Large intestine (tissue), 12 donors: ENCODE measurements at places on chromosomes 5 and 9.

DNA sequence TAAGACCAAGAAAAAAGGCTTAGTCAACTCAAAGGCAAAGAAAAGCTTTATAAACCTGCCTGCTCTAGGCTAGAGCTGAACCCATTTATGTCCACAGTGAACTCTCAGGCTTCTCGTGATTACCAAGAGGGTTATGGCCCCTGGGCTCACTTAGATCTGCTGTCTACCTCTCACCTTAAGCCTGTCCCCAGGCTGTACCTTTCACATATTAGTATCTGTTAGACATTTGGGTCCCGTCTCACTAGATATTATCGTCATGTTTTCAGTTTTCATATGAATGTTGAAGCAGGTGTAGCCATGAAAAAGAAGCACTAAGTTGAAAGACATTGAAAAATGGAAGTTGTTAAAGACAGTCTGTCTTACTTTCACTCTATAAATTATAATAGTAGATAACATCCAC, 75.2 kb upstream of the COX7C start:
- no peak for DNase-seq

DNA sequence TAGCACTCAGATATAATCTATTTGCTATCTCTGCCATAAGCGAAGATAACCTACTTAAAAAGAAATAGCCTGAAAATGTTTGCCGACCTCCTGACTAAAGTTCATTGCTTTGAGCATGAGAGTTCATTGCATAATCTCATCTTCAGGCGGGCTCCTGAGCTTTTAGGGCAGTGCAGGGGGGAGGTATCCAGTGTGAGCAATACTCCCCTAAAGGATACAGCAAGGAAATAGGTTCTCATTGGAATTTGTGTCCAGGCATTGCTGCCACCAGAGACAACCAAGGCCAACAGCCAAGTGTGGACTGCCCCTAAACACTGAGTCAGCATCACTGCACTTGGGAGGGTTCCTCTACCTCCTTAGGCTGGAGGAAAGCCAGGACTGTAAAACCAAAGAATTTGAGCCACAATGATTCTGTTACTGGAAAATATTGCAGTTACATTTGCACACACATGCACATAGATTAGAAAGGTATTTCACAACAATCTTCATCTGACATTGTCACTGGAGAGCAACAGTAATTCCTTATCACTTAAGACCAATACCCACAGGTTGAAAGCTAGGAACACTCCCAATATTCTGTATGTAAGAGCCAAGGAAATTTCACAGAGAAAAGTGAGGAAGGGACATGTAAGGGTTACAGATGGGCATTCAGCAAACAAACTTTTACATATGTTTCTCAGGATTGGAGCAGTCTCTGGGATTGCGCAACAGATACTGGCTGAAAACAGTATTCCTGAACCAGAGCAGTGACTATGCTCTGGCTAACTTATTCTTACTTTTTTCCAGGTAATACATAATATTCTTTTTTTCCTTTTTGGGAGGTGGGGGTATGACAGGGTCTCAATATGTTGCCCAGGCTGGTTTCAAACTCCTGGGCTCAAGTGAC, 98.6 kb upstream of the TLE1 start:
- peak; percentile 66 for DNase-seq

GRCh38 chr9:134515026-134515821, 126.4 kb upstream of the COL5A1 start:
- no peak for DNase-seq

GRCh38 chr5:166883016-166883415, 1408.4 kb upstream of the WWC1 start:
- DNase-seq = no peak

GRCh38 chr5:394671-395155, 48.3 kb upstream of the EXOC3 start:
- DNase-seq = no peak

GRCh38 chr9:73137914-73138313, 13.8 kb upstream of the ANXA1 start:
- no peak for DNase-seq

DNA sequence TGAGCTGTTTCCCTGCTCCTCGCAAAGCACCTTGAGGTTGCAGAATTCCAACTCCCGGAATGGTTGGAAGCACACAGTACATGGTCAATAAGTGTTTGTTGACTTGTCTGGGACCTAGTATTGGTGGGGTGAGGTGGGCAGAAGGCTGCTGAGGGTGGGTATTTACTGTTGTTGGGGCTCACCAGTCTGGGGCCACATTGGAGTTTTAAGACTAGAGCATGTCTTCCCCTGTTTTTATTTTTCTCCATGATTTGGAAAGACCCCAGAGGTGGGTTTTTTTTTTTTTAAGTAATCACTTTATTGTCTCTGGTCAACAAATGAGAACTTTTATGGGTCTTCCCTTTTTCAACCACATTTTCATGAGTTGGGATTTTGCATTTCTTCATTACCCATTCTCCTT, 55.1 kb downstream of the IRF1 start:
- DNase-seq = no peak

DNA sequence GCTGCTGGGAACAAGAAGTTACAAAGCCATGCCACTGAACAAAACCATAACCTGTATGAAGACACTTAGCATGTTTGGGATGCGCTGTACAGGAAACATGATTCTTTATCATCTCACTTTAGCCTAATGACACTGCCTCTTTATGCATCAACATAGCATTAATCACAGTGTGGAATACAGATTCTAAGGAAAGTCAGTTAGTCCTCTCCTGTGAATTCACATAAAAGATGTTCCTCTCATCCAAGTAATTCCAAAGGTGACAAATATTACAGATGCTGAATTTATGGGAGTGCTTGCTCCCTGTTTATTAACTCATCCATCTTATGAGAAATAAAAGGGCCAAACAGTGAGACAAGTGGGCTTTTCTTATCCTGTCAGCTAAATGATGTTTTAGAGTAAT, 1677.7 kb downstream of the EFNA5 start:
- no peak for DNase-seq

GRCh38 chr9:75190762-75191161, 102.4 kb downstream of the OSTF1 start:
- DNase-seq = no peak

DNA sequence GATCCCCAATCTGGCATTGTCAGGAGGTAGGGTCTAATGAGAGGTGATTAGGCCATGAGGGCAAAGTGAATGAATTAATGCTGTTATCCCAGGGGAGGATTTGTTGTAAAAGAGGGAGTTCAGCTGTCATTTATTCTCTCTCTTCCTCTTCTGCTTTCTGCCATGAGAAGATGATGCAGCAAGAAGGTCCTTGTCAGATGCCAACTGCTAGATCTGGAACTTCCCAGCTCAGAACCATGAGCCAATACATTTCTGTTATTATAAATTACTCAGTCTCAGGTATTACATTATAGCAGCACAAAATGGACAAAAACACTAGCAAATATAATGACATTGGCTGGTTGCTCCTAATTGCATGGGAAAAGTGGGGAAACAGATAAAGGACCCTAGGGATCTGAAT, 15.6 kb upstream of the BICD2 start:
- DNase-seq = no peak

GRCh38 chr9:2174911-2175310, 159.8 kb downstream of the SMARCA2 start:
- no peak for DNase-seq

DNA sequence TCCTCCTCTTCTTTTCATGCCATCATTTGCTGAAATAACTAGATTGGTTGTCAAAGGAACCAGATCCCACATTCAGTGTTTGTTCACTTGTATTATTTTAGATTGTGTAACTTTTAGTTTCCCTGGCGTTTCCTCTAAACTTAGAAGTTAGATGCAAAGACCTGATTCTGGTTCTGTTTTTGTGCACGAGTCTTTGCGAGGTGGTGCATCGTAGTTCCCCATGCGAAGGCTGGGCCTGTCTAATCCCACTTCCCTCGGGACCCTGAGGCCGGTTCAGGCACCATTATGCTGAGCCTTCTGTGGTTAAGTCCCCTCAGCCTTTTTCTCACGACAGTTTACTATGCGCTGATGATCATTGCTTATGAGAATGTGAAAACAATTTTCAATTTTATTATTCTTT, 219.1 kb upstream of the OTULINL start:
- DNase-seq = no peak

DNA sequence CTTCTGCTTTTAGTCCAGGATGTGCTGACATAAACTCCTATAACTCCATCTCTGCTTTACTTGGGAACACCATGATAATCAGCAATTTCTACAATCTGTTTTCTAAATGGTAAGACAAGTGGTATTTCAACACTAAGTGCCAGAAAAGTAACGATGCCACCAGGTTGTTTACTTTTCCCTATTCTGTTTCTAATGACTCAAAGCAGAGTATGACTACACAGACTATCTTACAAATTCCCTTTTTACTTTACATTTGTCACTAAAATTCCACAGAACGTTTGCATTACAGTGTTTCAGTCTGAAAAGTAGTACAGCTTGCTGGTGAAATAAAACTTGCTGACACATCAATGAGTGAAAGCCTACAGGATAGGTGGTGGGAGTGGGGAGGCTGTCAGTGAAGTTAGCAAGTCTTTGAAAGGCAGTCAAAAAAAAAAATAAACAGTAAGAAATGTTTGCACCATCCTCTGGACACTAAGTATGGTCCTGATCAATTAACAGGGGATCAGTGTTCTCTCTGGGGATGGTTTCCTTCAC, 186.5 kb downstream of the LURAP1L start:
- DNase-seq = no peak

DNA sequence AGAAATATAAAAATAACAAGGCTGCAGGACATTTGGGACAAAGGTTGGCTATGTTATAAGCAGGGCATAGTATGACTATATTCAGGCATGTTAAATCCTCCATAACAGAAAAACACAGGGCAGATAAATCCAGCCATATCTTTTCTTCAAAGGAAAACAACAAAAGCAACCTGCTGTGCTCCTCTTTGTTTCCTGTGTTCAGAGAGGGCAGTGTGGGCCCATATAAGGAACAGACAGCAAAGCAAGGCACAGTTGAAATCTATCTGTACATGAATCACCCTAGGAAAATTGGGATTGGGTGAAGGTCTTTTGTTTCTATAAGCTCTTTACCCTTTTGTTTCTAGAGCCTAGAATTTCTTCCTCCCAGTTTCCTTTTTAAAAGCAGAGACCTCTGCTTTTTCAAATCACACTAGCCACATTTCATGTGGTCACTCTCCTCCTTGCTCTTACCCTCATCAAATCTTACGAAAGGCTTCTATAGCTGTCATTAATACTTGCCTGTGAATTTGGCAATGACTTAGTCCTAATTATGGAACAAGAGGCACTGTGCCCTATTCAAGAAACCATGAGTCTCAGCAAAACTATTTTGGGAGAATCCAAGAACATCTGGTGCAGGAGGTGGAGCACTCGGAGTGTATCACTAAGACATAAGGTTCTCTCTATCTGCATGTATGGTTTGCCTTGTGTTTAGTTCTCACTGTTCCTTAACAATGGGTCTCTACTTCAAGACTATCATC, 1.8 kb downstream of the GZMA start:
- no peak for DNase-seq

- DNase-seq = no peak
Measured at GRCh38 chr5:54013556-54014194, 296.7 kb downstream of the ARL15 start.

GRCh38 chr5:34869256-34869655, 30.3 kb downstream of the TTC23L start:
- no peak for DNase-seq

- no peak for DNase-seq
Measured at GRCh38 chr5:174120401-174121005, 75.0 kb downstream of the NSG2 start.

DNA sequence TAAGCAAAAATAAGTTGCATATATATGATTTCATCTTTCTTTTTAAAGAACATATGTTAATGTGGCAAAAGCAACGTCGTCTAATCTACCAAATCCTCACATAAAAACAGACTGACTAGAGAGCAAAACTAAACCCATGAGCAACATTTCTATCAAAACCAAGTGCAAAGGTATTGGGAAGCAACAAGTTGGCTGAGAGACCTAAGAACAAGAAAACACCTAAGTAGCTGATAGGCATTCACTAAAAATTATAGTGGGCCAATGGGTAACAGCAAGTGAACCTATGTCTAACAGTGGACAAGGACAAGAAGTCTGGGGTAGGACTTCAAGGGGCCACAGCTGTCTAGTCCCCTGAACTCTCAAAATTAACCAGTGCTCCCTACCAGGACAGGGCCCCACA, 130.1 kb downstream of the SIL1 start:
- DNase-seq = no peak

DNA sequence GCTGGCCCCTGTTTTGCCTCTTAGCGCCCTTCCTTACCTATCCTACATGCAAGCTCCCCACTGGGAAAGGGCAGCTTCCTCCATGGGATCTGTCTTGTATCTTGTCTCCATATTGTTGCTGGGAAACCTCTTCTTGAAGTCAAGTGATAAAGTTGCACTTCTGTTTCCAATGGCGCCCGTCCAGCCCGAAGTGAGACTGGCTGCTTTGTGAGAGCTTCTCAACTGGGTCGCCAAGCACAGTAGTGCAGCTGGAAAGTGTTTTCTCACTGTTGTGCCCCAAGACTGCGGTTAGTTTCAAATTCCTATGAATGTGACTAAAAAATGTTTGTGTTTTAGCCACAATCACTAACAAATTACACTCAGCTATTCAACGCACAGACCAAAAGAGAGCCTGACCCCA, 506.6 kb upstream of the MPDZ start:
- DNase-seq = no peak

- no peak for DNase-seq
Measured at GRCh38 chr5:138611678-138612218, 36.5 kb upstream of the HSPA9 start.

DNA sequence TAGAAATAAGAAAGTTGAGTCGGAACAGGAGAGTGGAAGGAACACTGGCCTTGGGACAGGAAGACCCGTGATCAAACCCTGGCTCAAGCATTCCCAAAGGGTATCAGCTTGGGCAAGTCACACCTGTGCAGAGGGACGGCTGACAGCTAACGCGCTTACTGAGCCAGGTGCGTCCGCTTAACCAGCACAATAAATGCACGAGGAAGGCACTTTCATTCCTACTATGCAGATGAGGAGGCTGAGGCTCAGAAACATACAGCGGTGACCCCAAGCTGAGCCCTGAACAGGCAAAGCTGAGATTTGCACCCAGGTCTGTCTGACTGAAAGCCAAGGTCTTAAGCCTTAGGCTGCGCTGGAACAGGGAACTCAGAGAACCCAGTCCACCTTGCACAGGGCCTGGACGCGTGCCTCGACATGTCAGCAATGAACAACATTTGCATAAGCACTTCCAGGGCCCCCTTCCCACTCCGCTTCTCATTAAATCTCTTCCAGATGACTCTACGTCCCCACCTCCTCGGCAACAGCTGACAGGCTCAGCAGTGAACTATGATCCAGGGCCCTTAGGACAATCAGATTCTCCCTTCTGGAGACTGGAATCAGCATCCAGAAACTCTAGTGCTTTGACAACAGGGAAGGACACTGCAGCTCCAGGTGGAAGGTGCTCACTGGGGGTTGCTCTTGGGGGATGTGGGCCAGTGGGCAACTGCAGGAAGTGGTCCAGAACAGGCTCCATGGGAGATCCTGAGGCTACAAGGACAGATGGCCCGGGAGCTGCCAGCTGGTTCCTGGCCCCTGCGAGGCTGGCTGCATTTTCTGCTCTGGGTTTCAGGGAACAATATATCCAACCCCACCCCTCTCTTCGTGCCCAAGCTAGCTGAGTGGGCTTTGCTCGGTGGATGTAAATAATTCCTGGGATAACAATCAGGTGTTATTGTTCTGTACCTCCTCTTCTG, 35.2 kb downstream of the SH3PXD2B start:
- peak; percentile 76 for DNase-seq

- no peak for DNase-seq
Measured at GRCh38 chr5:146574713-146575112, 58.7 kb upstream of the GPR151 start.

- no peak for DNase-seq
Measured at GRCh38 chr9:94576131-94576530, 17.5 kb downstream of the FBP2 start.
